ENCODE measurements at places on chromosomes 2 and 18.

GRCh38 chr2:118847762-118848172, 319 bp upstream of the EN1 start:
- DNase-seq, result no peak

GRCh38 chr2:101002562-101003277, 631 bp downstream of the RPL31 start:
- DNase-seq, result no peak

DNA sequence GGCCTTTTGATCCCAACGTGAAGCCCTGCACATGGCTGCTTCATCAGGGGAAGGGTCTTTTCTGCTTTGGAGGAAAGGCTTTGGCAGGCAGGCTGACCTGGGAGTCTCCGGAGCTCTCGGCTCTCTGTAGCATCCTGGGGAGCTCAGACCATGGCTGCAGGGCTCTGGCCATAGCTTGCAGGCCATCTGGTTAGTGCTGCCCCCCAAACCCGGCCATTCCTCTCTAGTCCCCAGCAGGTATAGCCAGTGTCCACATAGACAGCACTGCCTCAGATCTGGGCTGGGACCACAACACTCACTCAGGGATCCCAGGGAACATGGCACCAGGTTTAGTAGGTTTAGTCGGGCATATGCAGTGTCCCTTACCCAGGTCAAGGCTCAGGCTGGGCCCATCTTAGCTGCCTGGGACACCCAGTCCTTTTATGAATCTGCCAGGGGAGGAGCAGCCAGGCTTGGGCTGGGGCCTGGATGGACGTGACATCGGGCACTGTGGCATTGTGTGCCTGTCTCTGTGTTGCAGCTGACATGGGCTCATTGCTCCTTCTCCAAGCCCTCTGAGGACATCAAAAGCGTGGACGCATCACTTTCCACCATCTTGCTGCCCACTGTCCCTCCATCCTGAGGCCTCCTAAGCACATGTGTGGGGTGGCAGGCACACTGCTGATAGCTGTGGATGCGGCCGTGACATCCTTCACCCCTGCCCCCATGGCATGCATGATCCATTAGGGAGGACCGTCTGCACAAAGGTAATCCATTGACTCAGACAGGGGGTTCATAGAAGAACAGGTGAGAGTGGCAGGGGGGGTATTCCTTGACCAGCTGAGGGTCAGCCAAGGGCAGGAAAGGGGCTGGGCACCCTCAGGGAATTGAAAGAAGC, 19.2 kb upstream of the GPR35 start:
- no peak for DNase-seq

GRCh38 chr18:63523660-63524059, 18.5 kb upstream of the SERPINB12 start:
- no peak for DNase-seq

GRCh38 chr2:98123286-98123685, 36.3 kb downstream of the VWA3B start:
- no peak for DNase-seq

DNA sequence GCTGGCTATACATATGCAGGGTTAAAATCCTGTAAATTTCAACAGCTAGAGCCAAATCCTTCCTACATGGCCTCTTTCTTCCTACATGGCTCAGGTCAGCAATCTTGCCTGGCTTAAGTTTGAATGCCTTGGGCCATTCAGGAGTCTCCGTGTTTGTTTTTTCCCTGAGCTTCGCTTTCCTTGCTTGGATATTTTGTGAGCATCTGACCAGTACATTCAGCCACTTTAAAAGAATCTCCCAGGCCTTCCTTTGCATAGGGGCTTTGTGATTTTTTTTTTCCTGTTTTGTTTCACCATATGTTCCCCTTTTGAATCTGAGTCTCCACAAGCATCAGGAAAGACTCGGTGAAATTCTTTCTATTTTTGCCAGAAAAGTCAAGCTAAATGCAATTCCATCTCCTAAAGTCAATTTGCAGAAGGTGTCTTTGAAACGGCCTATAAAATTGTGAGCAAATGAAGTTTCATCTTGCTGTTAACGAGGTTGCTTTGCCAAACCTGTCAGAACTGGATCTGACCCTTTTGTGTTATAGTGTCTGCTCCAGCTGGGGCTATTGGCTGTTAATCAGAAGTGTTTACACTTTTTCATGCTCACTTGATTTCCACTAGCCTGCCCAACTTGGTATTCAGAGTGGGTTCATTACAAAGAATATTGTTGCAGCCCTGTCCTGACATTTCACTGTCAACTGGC, 256.9 kb downstream of the DCC start:
- no peak for DNase-seq

GRCh38 chr2:241859017-241859435, 332 bp upstream of the PDCD1 start:
- DNase-seq, result no peak

DNA sequence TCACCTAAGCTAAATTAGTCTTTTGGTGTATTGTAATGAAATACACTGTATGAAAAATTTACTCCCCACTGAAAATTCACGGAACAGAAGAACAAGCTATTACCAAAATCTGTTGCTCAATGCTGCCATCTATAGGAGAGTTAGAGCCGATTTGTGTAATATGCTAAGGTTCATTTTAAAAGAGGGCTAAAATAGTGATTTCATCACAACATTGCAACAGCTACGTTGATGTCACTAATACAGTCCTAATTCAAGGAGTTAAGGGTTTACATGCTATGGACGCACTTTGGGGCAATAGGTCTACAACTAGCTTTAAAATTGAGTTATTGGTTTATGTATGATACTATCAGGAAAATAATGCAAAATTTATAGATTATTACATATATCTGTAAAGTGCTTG, 3.0 kb upstream of the IRS1 start:
- DNase-seq, result no peak

- DNase-seq, result no peak
Observed at GRCh38 chr18:23057096-23057495, 78.2 kb upstream of the CABLES1 start.

- no peak for DNase-seq
Observed at GRCh38 chr2:216880509-216881184, 20.8 kb upstream of the TNP1 start.

DNA sequence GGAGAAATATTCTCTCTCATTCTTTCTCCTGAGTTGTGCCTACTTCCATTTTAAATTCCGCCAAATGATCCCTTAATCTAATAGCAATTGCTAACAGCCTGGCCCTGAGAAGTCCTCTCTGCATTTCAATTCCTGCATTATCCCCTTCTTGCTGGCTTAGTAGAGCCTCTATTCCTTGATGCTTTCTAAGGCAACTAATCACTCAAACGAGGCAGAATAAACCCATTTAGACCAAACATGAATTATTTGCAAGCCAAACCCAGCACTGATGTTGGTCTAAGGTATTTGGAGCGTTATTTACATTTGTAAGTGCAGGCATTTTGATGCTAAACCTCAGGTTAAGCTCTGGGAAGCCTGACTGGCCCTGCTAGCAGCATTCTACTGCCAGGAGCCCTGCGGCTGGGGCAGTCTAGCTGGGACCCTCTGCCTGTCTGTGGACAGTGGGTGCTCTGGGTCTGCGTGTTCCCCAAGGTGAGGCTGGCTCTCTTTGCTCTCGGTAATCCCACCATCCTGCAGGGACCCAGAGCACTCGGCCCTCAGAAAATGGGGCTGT, 173.1 kb upstream of the HS6ST1 start:
- no peak for DNase-seq

DNA sequence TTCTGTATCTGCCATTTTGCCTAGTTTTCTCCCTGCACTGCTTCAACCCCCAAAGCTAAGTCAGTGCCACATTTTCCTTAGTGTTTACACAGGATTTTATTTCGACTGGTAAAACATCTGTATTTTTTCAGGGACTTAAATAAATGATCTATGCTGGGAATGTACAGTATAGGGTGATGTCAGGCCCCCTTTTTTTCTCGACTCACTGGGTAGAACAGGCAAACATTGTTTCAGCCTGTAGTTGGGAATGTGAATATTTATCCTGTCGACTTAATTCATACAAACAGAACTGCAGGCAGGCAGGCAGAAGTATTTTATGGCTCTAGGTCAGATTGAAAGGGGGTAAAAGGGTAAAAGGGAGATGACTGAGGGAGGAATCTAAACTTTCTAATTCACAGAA, 123.5 kb upstream of the ZFP36L2 start:
- DNase-seq, result no peak

Data from effector memory CD4-positive, alpha-beta T cell (primary cell).